ENCODE measurements at places on chromosomes 16 and 17. TPM values are rescaled to one million over a fixed set of nuclear protein-coding genes. Genes with fewer than 3 reads are reported as not detected.
A peak's percentile ranks its signal among the peaks of the same experiment; 100 is the strongest.

DNA sequence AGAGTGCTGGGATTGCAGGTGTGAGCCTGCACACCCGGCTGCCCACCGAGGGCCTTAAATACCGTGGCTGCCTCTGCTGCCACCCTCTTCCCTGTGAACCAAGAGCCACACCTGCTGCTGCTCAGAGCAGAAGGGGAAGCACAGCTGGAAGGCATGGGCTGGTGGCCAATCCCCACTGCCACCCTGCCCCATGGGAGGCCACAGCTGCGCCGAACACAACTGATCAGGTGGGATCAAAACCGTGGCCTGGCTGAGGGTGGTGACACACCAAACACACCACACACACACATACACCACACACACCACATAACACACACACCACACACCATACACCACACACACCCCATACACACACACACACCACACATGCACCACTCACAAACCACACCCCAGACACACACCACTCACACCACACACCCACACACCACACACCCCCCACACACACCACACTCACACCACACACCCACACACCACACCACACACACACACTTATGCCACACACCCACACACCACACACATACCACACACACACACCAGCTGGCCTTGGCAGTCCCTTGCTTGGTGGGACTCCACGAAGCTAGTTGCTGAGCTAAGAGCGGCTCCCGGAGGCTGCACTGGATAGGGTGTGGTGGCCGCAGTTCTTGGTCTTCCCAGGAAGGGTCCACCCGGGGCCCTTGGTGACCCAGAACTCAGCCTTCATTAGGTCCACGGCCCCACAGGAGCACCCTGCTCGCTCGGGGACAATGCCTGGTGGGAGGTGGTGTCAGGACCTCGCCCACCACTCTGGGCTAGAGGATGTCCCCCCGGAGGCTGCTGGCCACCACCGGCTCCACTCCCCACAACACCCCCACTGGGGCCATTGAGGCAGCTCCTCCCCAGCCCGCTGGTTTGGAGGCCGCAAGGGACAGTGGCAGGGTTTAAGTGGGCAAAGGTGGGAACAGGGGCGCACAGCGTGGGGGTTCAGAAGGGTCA is 14.9 kb downstream of the CEP131 start:
- peak overlapping the region; percentile 79 for H3K27ac ChIP-seq
- H3K27me3 ChIP-seq = no peaks in the 10 kb centered on the region
- peaks cover 2% of the 10 kb centered on the region for H3K36me3 ChIP-seq
- no peak overlapping the region for H3K4me3 ChIP-seq

Gene UNC13D
- total RNA-seq = 222 TPM

Gene ZNF469
- 1.2 TPM for total RNA-seq

DNA sequence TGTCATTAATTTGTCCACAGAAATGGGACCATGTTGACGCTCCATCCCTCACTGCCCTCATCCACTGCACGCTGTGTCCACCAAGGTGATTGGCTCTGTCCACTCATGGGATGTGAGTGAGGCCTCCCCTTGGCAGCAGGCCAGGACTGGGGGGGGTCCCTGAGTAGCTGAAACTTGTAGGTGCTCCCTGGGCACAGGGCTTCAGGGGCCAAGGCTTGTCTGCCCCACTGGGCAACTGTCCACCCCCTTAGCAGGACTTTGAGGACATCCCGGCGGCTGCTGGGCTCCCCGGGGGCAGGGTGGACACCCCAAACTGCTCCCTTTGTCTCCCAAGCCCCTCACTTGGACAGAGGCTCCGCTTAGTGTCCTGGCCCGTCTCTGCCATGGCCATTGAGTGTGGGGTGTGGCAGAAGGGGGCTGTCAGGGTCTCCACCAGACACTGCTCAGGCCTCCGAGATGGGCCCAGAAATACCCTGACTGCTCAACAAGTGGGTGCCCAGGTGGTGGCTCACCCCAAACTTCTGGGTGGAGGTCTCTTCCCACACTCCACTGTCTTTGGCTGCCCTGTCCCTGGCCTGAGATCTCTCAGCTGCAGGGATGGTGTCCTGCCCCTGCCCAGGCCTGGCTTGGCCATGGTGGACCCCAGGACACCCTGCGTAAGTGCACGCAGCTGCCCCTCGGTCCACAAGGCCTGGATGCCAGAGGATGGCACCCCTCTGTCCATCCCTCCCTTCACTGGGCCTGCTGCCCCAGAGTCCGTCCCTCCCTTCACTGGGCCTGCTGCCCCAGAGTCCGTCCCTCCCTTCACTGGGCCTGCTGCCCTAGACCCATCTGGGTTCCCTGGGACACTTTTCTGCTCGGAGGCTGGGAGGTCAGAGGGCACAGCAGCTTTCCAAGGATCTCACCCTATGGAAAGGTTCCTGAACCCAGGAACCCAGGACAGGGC is 2.9 kb upstream of the RAB40C start:
- no peaks in the 10 kb centered on the region for H3K36me3 ChIP-seq
- no peaks in the 10 kb centered on the region for H3K27me3 ChIP-seq
- H3K4me1 ChIP-seq = peaks cover 13% of the 10 kb centered on the region
- peak overlapping the region; percentile 98 for H3K27ac ChIP-seq
- H3K4me3 ChIP-seq = peak overlapping the region; percentile 94
- DNase-seq = no peak

DNA sequence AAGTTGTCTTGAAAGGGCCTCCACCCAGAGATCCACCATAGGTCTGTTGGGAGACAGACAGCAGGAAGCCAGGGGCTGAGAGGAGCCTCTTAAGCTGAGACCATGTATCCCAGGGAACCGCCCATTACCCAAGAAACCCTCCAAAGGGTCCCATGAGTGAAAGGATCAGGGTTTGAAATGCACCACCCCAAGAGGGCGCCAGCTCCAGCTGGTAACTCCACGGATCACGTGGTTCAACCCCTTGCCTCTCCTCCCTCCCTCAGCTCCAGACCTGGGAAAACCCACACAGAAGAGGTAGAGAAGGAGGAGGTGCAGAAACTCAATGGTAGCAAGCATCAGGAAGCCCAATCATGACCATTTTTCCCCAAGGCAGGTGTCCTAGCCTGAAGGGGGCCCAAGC is 148.7 kb downstream of the AIPL1 start:
- no peak overlapping the region for H3K4me3 ChIP-seq
- no peak overlapping the region for H3K27ac ChIP-seq
- H3K4me1 ChIP-seq = no peaks in the 10 kb centered on the region
- H3K27me3 ChIP-seq = peaks cover 5% of the 10 kb centered on the region

Measured in activated naive CD8-positive, alpha-beta T cell treated with anti-CD3 and anti-CD28 coated beads, Interleukin-2, amount 10 ng/mL, durations not matched to agents 7 days and 5 days (primary cell).